ENCODE measurements at places on chromosomes 4 and X. TPM values are rescaled to one million over a fixed set of nuclear protein-coding genes. Genes with fewer than 3 reads are reported as not detected.

DNA sequence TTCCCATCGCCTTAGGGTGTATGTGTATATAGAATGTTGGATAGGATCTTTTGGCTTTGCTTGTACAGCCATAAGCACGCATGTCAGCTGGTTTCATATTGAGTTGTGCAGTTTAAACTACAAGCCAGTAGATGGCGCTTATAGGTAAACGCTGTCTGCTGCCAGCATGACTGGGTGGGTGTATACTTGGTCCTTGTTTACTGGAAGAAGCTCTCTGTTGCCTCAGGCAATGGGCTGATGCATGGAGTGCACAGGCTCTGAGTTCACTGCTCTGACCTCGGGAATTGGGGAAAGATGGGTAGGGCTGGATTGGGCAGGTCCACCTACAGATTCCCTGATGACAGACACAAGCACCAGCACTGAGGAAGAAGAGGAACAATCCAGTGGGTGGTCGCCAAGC is 831.5 kb downstream of the STIM2 start:
- DNase-seq: no peak

DNA sequence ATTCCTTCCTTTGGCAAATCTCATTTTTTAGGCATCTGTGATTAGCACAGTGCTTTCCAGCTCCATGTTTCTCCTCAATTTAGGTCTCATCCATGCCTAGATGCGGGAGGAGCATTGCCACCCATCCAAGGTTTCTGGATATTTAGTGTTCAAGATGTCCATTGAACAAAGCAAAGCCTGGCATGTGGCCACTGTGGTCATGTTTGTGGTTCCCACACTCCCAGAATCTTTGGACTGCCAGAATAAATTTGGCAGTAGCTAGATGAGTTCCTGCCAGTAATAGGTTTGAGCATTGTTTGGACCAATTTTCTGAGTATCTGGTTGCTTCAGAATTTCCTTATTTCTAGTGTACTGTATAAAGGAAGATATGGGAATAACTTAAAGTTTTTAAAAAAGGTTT is 1124.1 kb downstream of the ADGRL3 start:
- DNase-seq: no peak

DNA sequence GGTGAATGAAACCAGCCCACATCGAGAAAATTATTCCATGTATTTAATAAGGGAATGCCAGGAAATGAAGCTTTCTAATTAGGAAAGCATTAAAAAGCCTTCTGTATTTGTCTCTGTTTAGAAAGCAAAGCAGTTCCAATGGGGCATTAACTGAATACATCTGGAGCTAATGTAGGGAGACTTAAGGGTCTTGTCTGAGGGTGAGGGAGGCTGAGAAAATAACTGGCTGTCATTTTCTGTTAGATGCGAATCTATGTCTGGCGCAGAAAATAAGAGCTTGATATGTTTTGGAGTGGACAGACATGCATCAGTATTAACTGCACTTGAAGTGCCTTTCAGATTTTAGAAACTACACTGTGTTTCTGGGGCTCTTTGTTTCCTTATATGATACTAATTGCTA is 111.3 kb downstream of the KLHL8 start:
- DNase-seq: no peak

DNA sequence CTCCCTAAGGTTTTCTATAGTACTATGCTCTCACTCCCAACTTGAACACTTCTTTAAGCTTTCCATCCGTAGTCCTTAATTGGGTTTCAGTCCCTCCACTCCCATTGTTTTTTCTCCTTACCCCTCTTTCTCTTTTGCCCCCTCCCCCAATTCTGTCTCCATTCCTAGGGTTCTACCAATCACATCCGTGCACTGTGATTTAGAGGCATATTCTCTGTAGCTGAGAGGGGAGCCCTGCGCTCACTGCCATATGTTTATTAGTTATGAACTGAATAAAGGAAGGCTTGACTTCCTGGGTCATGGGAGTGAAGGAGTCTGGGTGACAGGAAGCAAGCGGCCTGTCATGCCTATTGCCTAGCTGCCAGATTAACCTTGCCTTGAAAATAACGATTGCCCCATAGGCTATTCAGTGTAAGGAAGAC is 471 bp downstream of the MCTS1 start:
- no peak for DNase-seq

DNA sequence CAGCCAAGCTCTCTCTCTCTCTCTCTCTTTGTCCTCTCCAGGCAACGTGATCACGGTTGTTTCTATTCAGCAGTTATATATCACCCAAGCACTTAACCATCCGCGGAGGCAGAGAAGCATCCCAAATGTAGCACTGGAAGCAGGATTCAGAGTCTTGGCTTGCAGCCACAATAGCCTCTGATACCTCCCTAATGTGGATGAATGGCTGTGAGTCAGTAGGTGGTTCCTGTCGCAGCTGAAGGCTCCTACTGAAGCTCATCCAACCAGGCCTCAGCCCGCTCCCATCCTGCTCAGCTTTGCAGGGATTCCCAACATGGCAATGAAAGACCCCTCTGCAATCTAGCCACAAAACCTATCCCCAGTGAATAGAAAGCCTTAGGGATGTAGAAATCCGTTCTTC is 5.1 kb downstream of the HS6ST2 start:
- DNase-seq: no peak

GRCh38 chrX:19747652-19748610 is 139.5 kb downstream of the SH3KBP1 start:
- DNase-seq: no peak

DNA sequence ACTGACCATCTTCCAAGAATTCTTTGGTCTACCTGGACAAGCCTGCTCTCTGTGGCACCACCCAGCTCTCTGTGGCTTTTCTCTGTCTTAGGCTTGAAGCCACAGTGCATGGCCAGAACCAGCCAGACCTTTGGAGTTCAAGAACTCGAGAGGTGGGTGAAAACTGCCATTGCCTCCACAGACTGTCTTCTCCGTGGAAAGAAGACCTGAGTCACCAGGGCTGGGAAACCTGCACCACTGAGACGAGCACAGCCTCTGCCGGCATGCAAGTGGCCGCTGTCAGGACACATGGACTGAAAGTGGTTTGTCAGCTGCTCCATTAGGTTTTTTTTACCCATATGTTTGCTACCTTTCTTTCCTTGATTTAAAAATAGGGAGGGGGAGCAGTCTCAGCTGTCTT is 74.5 kb downstream of the MGST2 start:
- no peak for DNase-seq

GRCh38 chrX:109264878-109265277 is 217.0 kb downstream of the GUCY2F start:
- DNase-seq: no peak

DNA sequence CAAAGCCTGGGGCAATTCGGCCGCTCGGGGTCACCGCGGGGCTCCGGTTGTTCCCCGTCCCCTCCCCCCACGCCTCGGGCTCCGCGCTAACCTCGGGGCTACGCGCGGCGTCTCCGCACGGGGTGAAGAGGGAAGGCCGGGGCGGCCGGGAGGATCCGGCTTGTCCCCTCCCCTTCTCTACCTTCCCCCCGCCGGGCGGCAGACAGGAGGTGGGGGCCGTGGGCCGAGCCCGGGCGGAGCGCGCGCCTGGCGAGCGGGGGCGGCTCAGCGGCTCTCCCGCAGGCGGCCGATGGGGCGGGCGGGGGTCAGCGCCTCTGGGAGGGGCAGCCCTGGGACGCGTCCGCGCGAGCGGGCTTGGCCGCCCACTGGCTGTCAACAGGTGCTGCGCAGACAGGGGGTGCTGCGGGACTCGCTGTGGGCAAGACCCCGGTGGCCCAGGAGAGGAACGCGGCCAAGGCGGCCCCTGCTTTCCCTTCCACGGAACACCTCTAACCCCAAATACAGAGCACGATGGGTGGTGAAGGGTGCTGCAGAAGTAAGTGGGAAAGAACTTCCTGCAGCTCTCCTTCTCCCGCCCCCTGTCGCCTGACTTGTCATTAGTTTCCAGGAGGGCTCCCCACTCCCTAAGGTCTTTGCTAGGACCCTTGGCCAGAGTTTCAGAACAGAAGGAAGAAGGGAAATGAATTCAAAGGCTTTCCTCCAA is at the start of gene PDGFC:
TSS of gene PDGFC (minus strand) at position 124 of the 703 bp plus-strand sequence. CDS start 896 bp downstream, outside the sequence.
- DNase-seq: peak; percentile 68

- no peak for DNase-seq
Measured at GRCh38 chr4:168859888-168860694, 150.0 kb downstream of the CBR4 start.

DNA sequence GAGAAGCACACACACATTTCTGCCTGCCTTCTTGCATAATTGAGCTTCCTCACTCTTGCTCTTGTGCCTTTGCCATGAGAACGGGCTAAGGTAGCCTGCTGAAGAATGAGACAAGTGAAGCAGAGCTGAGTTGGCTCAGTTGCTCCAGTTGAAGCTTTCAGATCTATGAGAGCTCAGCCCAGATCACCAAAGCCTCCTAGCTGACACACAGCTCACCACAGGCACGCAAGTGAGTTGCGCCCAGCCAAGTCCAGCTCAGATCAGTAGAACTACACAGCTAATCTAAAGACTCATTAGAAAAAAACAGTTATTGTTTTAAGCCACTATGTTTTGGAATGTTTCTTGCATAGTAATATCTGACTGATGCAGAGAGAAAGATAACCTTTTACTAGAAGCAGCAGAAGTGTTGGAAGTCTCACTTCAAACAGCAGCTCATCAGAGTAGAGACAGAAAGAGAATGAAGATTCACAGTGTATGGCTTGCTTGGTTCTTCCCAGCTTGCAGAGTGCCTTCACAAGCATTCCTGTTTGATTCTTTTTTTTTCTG is 362.4 kb downstream of the MID1IP1 start:
- no peak for DNase-seq

DNA sequence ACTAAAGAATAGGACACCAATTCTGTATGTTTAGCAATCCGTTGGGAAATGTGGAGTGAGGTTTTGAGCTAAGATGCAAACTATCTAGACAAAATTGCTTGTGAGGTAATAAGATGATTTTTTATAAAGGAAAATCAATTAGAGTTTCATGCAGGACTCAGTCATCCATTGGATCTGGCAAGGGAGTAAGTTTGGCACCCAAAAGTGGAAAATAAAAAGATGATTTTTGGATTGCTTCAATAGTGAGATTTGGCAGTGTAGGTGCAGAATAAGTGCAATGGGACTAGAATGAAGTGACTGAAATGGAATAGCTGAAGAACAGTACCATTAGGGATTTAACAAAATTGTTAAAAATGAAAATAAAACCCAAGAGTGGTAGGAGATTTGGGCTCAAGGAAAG is 290.5 kb upstream of the EPHA5 start:
- no peak for DNase-seq

DNA sequence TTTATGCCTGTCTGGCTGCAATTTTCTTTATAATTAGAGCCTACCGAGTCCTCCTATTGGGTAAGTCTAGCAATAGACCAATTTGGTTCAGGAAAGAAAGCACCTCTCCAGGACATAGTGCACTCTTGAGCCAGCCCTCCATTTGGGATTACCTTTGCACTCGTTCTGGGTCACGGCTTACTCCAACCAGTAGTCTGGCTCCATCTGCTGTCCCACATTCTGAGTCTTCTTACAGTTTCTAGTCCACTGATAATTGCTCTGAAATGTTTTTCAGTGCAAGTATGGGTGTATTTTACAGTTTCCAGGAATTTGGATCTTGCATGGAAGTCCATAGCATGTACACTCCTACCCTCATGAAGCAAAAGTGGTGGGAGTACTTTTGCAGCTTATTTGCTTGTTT is 34.8 kb upstream of the USP51 start:
- DNase-seq: no peak

- DNase-seq: no peak
Measured at GRCh38 chr4:150570862-150571261, 11.1 kb upstream of the MAB21L2 start.

DNA sequence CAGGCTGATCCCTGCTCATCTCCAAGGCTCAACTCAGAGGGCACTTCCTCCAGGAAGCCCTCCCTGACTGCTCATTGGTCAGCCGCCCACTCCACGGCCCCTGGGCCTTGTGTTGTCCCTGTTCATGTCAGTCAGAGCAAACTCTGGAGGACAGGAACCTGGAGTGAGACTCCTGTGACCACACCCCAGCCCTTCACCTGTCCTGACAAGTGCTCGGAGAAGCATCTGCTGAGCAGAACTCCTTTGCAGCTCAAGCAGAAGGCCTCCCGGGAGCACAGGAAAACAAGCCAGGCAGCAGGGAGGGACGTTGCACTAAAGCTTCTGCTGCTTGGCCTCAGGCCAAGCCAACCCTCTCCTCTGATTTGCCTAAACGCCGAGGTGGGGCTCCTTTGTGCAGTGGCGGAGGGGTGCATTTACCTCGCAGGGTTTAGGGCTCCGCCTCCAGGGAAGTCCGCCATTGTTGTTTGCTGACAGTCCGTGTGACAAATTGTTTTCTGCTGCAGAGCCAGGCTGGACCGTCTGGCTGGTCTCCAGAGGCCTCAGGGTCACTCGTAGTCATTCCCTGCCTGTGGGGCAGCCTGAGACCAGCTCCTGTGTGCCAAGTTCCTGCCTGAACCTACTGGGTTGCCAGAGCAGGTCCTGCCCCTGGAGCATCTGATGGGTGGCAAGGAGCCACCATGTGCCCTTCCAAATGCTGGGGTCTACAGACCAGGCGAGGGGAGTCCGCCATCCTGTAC is 61.8 kb downstream of the C4orf50 start:
- no peak for DNase-seq

GRCh38 chr4:6250235-6250983 is 19.2 kb upstream of the WFS1 start:
- no peak for DNase-seq

GRCh38 chr4:82591592-82591991 is 29.8 kb upstream of the TMEM150C start:
- no peak for DNase-seq

- no peak for DNase-seq
Measured at GRCh38 chr4:140363558-140363957, 9.9 kb upstream of the SCOC start.

- no peak for DNase-seq
Measured at GRCh38 chr4:84803720-84804119, 162.8 kb downstream of the WDFY3 start.

DNA sequence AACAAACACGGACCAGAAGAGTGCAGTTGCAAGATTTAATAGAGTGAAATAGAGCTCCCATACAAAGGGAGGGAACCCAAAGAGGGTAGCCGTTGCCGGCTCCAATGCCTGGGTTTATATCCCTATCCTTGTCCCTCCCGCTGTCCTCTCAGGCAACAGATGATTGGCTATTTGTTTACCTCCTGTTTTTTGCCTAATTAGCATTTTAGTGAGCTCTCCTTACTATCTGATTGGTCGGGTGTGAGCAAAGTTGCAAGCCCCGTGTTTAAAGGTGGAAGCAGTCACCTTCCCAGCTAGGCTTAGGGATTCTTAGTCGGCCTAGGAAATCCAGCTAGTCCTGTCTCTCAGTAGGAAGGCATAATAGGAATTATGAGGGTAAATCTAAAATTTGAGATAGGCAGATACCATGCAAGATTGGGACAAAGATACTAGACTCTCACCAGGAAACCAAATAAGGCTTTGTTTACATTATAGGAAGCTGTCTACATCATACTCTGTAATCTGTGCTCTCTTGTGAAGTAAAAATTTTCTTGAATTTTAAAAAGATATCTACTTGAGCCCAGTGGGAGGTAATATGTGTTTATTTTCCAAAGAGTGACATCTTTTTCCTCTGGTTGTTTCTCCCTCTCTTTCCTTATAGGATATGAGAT is 65.9 kb downstream of the ATP10D start:
- DNase-seq: no peak

The FAM133A gene
- total RNA-seq: not detected

The REELD1 gene
- 1.2 TPM for total RNA-seq

The FDCSP gene
- total RNA-seq: not detected

The BEX1 gene
- total RNA-seq: 2.4 TPM

The COL25A1 gene
- 3.4 TPM for total RNA-seq

The CSAG1 gene
- total RNA-seq: not detected

The GJB1 gene
- 4.1 TPM for total RNA-seq

The XAGE2 gene
- not detected for total RNA-seq

The RAB40A gene
- 2.8 TPM for total RNA-seq

The ASB12 gene
- total RNA-seq: 2.1 TPM

The SPINK2 gene
- total RNA-seq: not detected

The GPR173 gene
- total RNA-seq: 7.6 TPM

Data from ureter (tissue), 1 donor.